Lung microvascular endothelial cell (primary cell): ENCODE measurements at places on chromosomes 3 and 15. TPM values are rescaled to one million over a fixed set of nuclear protein-coding genes. Genes with fewer than 3 reads are reported as not detected.
A peak's percentile ranks its signal among the peaks of the same experiment; 100 is the strongest.

Gene RLBP1
- total RNA-seq: not detected in 2 replicates

- DNase-seq: no peak
Measured at GRCh38 chr3:104367000-104367399, 999.7 kb upstream of the ALCAM start.

DNA sequence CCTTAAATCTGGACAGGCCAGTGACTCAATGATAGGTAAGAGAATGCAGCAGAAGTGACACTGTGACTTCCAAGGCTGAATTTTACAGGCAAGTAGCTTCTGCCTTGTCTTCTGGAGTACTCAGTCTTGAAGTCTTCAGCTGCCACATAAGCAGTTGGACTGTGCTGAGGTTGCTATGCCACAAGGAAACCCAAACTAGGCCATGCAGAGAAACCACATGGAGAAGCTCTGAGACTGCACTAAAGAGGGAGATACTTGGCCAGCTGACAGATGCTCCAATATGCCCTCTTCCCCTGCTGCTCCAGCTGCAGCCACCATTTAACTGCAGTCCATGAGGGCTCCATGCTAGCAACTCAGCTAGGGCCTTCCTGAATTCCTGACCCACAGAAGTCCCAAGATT, 119.4 kb upstream of the GADL1 start:
- no peak for DNase-seq

GRCh38 chr3:110859336-110859735, 212.3 kb upstream of the NECTIN3 start:
- no peak for DNase-seq

Gene HCLS1
- total RNA-seq: 9.7 and 24.0 TPM in 2 replicates

- no peak for DNase-seq
Measured at GRCh38 chr3:127042634-127043033, 59.7 kb downstream of the PLXNA1 start.

DNA sequence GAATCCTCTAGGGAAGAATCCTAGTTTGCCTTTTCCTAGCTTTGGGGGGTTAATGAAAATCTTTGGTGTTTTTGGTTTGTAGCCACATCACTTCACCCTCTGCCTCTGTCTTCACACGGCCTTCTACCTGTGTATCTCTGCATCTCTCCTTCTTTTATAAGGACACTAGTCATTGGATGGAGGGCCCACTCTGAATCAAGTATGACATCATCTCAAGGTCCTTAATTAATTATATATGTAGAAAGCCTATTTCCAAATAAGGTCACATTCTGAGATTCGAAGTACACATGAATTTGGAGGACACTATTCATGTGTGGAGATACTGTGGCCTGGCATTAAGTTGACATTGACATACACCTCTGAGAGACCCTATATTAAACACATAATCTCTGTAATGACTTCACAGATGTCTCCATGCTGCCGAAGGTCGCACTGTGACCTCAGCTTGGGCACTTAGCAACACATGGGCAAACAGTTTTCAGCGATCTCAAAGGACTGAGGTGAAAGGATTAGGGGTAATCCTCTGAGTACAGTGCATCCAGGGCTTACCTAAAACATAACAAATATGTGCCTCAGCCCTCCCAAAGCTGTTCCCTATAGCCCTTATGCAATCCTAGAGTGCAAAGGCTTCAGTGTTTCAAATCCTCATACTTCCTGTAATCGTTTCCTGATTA, 446.0 kb downstream of the FGF12 start:
- no peak for DNase-seq

Gene SMCO1
- not detected in 2 replicates for total RNA-seq

Gene CAMP
- not detected in 2 replicates for total RNA-seq

DNA sequence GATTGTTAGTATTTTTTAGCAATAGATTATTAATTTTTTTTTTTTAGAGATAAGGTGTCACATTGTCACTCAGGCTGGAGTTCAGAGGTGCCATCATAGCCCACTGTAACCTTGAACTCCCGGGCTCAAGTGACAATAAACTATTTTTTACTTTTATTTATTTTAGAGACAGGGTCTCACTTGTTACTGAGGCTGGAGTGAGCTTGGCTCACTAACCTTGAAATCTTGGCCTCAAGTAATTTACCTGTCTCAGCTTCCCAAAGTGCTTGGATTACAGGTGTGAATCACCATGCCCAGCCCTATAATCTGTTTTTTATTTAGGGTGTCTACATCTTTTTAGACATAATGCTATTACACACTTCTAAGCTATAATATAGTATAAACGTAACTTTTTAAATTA, 7.9 kb upstream of the ARPP19 start:
- no peak for DNase-seq

- no peak for DNase-seq
Measured at GRCh38 chr15:36066757-36067156, 512.7 kb upstream of the CDIN1 start.

GRCh38 chr3:41405466-41405865, 206.2 kb downstream of the CTNNB1 start:
- DNase-seq: no peak

- DNase-seq: peak; percentile 84
Measured at GRCh38 chr3:114418724-114419543, 125.1 kb downstream of the TIGIT start.

GRCh38 chr15:89041507-89041906, 46.7 kb upstream of the ABHD2 start:
- DNase-seq: no peak

- DNase-seq: no peak
Measured at GRCh38 chr3:112643621-112644240, 2.8 kb upstream of the CCDC80 start.

Gene COL6A5
- total RNA-seq: not detected in 2 replicates

GRCh38 chr3:189941679-189942078, 179.0 kb downstream of the P3H2 start:
- DNase-seq: peak; percentile 9

DNA sequence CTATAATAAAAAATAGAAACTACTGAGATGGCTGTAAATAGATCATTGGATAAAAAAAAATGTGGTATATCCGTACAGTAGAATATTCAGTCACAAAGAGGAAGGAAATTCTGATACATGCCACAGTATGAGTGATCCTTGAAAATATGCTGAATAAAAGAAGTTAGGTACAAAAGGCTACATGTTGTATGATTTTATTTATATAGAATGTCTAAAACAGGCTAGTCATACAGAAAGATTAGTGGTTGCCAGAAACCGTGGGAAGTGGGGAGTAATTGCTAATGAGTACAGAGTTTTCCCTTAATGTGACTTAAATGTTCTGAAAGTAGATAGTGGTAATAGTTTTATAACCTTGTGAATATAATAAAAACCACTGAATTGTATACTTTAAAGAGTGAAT, 24.9 kb upstream of the FAH start:
- DNase-seq: peak; percentile 13

Gene SLC51B
- not detected in 2 replicates for total RNA-seq

- no peak for DNase-seq
Measured at GRCh38 chr3:142168514-142168913, 19.2 kb upstream of the TFDP2 start.

DNA sequence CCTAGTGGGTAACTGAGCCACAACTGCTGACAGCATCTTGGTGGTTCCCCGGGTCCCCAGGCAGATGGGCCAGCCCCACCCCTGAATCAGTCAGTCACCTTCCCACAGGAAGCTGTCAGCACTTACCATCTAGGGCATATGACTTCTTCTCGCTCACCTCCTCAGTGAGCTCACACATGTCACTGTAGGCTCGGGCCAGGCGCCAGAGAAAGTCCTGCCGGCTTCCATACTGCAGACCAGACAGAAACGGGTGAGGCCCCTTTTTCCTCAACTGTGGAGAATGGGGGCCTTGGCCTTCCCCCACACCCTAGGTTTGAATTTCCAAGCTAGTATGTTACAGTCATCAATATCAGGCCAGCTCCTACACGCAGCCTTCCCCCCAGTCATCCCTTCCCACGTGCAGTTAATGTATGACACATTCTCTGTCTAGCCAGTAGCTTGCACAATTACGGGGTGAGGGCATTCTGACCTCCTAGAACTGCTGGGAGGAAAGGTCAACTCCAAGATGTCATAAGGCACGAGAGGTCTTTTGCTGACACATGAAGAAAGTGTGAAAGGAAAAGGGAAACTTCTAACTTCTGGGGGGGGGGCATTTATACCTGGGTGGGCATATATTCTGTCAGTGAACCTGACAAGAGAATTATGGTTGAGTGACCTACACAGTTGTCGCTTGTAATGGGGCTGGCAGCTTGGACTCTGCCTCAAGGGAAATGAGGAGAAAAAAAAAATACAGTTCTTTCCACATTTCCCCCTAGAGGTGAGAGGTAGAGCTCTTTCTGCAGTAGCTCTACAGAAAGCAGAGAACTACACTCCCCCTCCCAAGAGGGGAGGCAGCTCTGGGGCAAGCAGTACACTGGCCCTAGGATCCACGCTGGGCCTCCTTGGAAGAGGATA, 10.9 kb downstream of the RMDN3 start:
- peak; percentile 58 for DNase-seq

DNA sequence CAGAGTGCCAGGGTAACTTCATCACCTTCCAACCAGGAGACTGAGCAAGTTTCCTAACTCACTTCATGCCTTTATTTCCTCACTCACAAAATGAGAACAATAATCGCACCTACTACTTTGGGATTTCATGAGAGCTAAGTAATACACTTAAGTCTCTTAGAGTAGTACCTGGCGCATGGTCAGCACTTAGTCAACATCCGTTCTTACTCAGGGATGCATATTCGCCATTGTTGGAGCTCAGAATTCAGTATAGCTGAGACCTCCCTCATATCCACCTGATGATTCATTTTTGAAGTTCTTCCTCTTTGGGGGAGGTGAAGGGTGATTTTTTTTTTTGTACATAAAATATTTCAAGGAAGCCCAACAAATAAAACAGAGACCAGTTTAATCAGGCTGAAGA, 188.2 kb downstream of the AGBL1 start:
- DNase-seq: no peak

Gene GPR149
- not detected in 2 replicates for total RNA-seq

- DNase-seq: no peak
Measured at GRCh38 chr3:38349684-38350359, 3.2 kb downstream of the XYLB start.

DNA sequence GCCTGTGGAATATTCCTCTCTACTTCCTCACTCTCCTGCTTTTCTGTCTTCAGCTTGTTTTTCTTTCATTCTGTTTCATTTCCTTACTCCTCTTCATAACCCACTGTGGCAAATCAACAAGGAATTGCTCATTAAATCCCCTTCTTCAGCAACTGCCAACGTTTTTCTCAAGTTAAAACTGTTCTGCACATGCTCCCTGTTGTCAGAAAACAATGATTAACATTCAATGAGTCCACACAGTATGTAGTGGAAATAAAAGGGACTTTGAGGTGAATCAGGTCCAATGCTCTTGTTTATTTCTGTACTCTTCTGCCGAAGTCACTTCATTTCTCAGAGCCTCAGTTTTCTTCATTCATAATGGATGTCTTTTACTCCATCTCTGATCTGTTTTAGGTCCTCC, 11.9 kb upstream of the ROBO2 start:
- no peak for DNase-seq

- no peak for DNase-seq
Measured at GRCh38 chr3:159059395-159059794, 257.5 kb downstream of the MFSD1 start.

Gene LDHAL6B
- total RNA-seq: not detected in 2 replicates

GRCh38 chr3:50287262-50287661, 5.0 kb downstream of the IFRD2 start:
- no peak for DNase-seq

GRCh38 chr15:56678571-56678970, 54.7 kb downstream of the ZNF280D start:
- no peak for DNase-seq

GRCh38 chr3:17911986-17912760, 169.7 kb upstream of the TBC1D5 start:
- DNase-seq: peak; percentile 28

Gene CILP
- total RNA-seq: not detected in 2 replicates

GRCh38 chr15:32651229-32651837, 9.8 kb downstream of the SCG5 start:
- DNase-seq: peak; percentile 58

Gene TMEM207
- not detected in 2 replicates for total RNA-seq

Gene RGMA
- 0.20 and 0.22 TPM in 2 replicates for total RNA-seq

GRCh38 chr3:106367496-106367895, 498.7 kb upstream of the CBLB start:
- no peak for DNase-seq
